ENCODE measurements at places on chromosomes 3 and 15.

DNA sequence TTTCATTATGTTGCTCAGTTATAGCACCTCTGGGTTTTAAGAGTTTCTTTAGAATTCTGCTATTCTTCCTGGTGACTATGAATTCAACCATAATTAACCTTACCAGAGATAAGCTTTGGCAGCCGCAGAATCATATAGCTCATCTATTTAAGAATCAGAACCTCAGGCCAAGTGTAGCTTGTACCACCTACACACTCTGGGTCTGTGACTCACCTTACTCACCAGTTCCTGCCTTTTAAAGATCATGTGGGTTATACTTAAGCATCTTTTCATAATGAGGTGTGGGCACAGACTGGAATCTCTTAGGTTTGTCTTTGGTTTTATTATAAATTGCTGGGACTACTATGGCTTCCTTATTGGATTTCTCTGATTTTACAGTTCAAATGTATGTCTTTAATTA, 21.9 kb downstream of the CDV3 start:
- no peak for DNase-seq

DNA sequence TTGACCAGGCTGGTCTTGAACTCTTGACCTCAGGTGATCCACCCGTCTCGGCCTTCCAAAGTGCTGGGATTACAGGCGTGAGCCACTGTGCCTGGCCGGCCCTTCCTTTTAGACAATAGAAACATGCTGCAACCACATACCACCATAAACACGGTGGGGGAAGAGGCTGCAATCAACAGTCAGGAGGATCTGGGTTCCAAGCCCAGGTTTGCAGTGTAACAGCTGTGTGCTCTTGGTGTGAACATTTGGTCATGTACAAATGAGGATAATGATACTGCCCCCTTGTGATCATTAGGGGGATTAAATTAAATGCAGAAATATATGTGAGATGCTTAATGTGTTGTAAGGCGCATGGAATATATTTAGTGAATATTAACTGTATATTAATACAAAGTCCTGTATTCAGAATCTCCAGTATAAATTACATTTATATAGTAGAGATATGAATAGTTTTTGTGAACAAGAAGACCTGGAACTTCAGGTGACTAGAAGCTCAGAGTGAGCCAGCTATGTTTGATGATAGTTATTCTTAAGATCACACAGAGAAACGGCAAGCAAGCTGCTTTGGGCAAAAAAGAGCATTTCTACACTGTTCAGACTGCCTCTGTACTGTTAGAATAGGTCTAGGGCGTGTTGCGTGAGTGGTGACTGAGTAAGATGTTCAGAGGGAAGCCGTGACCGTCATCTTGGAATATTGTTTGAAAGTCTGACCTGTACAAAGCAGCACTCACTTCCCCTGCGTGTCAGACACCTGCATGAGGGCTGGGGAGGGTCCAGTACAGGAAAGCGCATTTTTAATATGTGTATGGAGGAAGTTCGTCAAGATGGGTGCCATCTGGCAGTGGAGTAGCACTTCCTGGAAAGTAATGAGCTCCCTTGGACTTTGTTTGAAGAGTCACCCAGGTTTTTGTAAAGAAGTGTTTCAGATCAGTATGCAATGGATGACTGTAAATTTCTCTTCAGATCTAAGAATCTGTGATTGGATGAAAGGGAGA, 125.8 kb downstream of the PGPEP1L start:
- DNase-seq = no peak

DNA sequence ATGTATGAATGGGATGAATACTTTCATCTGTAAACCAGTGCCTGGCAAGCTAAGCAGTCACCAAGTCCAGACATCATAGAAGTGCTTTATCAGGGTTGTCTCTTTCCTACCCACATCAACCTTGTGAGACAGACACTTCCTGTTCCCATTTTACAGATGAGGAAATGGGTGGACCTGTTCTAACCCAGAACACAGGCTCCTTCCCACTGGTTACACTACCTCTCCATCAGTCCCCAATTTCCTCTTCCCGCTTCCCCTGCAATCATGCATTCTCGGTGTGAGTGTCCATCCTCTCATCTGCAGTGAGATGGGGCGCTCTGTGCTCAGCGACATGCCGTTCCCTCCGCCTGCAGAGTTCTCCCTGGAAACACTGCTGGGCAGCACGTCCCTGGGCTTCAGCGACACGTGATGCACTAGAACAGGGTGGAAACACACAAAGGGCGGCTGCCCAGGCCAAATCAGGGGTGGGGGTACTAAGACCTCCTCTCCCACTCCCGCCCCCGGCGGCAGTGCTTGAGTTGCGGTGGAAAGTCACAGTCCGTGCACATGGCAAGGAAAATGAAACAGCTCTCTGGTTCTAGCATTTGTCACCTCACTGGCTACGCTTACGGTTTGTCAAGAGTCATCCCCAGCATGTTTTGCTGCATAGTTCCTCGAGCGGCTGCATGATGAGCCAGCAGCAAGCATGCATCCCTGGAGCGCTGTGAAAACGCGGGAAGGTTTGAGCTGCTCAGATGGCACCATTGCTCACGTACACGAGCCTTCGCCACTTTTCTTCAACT, 201.1 kb downstream of the ADAMTS17 start:
- DNase-seq = no peak

GRCh38 chr3:117558681-117559080, 849.1 kb downstream of the TUSC7 start:
- no peak for DNase-seq

GRCh38 chr3:52533623-52534280, at the start of gene NT5DC2:
Gene NT5DC2 (minus strand): TSS chr3:52533857. CDS start chr3:52533737, 120 bp downstream.
- no peak for DNase-seq

DNA sequence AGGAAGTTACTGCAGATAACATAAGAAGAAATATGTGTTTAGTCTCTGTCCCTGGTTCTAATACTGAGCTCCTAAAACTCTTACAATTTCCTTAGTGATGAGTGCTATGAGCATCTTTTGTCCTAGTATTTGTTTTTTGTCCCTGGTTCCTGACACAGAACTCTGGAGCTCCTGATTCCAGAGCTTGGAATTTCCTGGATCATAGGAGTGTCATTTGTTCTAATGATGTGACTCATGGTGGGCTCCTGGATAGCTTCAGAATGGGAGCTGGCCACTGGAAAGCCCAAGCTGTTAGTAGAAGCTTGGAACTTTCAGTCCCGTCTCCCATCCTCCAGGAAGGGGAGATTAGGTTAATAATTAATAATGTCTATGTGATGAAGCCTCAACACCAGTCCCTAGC, 98.2 kb downstream of the CNTN6 start:
- DNase-seq = no peak

All from RWPE2 (cell line).